ENCODE measurements at places on chromosomes 13 and 19.

GRCh38 chr13:59531571-59532091 is 632.1 kb downstream of the DIAPH3 start:
- DNase-seq: no peak

- no peak for DNase-seq
Observed at GRCh38 chr19:28999724-29000433, 213.1 kb downstream of the UQCRFS1 start.

DNA sequence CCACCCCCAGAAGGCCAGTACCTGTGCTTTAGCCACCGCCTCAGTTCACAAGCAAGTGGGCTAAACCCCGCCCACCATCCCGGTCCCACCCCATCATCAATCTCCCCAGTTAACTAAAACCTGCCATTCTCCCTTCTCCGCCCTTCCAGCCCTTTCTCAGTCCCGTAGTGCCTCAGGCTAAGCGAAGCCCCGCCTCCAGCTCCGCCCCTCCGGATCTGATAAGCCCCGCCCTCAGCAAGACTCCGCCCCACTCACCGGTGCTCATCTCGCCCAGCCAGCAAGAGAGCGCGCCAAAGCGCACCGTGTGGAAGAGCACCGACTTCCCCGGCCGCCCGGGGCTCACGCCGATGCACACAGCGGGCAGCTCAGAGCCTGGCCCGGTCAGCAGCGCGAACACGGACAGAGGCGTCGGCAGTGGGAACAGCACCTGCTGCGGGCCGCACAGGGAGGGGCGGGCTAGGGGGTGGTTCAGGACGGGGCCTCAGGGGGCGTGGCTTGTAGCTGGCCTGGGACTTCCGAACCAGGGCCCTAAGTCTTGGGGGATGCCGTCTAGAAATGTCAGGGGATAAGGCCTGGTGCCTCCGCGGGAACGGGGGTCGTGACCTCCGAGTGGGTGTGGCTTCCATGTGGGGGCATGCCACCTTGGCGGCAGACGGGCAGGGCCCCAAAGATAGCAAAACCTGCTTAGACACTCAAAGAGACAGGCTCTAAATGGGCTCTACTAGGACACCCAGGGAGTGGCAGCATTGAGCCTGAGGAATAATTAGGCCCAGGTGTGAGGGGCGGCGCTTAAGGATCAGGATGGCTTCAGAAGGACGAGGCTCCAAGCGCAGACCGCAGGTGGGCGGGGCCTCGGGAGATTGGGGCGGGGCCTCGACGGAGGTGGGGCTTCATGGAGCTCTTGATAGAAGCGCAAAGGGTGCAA is 21.4 kb downstream of the MAP4K1 start:
- DNase-seq: no peak

- DNase-seq: no peak
Observed at GRCh38 chr13:41291246-41291645, 19.8 kb upstream of the NAA16 start.

DNA sequence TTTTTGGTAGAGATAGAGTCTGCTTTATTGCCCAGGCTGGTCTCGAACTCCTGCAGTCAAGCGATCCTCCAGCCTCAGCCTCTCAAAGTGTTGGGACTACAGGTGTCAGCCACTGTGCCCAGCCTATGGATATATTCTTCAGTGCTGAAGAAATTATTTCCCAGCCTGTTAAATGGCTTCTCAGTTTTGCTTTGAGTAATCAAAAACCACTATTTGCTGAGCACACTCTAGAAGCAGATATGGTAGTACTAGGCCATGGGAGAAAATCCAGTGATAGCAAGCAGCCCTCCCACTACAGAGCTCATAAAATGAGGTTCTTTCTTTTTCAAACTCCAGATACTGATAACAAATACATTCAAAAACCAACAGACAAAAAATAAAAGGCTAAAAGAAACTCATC is 80.6 kb upstream of the CLDN10 start:
- no peak for DNase-seq

All from stimulated activated CD8-positive, alpha-beta memory T cell treated with anti-CD3 and anti-CD28 coated beads, Interleukin-2, amount 100 ng/mL, for 1 hour (primary cell).